ENCODE measurements at places on chromosomes 2 and 18.
A peak's percentile ranks its signal among the peaks of the same experiment; 100 is the strongest.

GRCh38 chr2:234304950-234305349 is 191.9 kb downstream of the ARL4C start:
- no peak for DNase-seq

- no peak for DNase-seq
Observed at GRCh38 chr18:54957996-54958395, 1.3 kb downstream of the CCDC68 start.

DNA sequence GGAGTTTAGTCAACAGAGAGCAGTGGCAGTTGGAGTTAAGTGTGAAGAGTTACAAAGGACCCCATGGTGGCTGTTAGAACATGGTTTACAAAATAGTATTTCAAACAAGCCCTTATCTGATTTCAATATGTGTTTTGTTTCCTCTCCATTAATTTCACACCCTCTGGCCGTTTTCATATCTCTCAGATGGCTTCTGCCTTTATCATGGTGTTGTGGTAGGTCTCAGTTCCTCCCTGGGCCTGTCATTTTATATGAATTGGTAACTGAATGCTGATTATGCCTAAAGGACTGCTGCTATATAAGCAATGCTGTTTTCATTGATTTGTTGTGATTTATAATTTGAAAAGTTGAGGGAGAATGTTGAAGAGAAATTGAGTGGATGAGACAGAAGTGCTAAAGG is 686.7 kb downstream of the NYAP2 start:
- no peak for DNase-seq

DNA sequence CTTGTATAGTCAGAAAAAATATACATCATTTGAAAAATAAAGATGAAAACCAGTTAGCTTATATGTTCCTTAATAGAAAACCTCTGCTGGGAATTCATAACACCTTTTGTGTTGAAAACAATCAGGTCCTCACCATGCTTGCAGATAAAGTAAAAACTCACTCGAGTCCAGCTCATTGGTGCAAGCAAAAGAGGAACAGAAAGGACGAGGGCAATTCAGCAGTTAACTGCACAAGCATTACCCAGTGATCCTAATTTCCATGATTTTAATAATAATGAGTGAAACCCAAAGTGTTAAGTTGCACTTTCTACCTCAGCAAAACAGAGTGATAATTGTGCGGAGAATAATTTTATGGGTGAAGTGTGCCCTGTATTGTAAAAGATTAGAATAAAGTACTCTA is 839.9 kb downstream of the BCL11A start:
- no peak for DNase-seq

- no peak for DNase-seq
Observed at GRCh38 chr2:222900354-222900753, 39.5 kb downstream of the ACSL3 start.

DNA sequence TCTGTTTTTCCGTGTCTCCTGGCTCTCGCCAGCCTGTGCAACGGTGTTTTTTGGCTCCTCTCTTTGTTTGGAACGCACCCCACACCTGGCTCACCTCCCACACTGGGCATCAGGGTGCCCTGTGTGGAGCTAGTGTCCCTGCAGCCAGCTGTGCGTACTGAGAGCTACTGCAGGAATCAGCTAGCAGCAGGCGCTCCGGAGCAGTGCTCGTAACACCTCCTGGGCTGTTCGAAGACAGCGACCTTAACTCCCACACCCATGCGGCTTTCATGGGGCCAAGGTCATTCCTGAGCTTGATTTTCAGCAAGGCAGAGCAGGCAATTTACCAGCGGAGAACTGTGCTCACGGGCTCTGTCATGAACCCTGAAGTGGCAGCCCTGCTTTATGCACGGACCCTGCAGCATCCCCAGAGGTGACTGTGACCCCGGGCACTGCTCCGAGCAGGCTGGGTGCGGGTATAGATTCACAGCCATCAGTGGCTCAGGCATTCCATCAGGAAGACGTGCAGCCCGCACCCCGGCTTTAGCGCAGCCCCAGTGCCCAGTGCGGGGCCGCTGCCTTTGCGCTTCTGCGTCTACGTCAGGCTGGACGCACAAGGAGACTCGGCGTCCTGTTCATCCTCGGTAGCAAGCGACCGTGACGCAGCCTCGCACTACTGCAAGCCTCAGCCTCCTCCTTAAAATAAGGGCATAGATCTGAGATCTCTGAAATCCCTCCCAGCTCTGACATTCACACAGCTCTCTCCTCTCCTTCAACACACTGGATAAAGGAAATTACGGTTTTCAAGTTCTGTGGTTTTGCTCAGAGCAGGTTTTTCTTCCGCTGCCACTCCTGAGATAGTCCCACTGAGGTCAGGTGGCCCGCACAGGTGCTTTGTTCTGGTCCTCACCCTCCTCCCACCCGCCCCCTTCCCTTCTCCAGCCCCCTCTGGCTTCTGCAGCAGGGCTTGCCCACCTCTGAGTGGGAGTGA is 58.2 kb downstream of the ADI1 start:
- no peak for DNase-seq

GRCh38 chr2:171554991-171555615 is 32.8 kb downstream of the CYBRD1 start:
- DNase-seq, result no peak

GRCh38 chr2:66517772-66518171 is 82.8 kb downstream of the MEIS1 start:
- no peak for DNase-seq

GRCh38 chr2:39018638-39019037 is 102.2 kb downstream of the SOS1 start:
- no peak for DNase-seq

- DNase-seq, result no peak
Observed at GRCh38 chr2:48459921-48460320, 70.0 kb upstream of the STON1 start.

DNA sequence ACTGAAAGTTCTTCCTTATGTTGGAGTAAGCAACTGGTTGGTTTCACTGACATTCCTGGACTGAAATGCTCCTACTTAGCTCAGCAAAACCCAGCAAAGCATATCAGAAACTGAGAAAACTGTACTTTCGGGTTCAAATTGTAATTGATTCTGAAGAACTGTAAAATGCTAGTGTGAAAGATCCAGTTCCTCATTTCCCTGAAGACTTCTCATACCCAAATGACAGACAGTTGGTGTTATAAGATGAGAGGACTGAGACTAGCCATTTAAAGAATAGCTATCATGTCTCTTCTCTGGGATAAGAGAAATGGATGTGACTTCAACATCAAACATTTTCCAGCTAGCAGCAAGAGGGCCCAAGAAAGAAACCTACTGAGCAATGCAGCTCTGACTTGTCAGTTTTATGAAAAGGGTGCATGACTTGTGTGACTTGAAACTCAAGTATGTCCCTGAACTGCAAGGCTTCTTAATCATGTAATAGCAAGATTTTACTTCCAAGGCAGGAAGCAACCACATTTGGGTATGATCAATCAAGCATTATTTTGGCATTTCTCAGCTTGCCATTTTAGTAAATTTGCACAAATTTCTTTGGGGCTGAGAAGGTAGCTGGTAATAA is 420.3 kb upstream of the MMADHC start:
- no peak for DNase-seq

- DNase-seq, result no peak
Observed at GRCh38 chr2:6212491-6212890, 520.3 kb downstream of the SOX11 start.

GRCh38 chr2:144099780-144100377 is 420.0 kb downstream of the ZEB2 start:
- DNase-seq, result no peak

DNA sequence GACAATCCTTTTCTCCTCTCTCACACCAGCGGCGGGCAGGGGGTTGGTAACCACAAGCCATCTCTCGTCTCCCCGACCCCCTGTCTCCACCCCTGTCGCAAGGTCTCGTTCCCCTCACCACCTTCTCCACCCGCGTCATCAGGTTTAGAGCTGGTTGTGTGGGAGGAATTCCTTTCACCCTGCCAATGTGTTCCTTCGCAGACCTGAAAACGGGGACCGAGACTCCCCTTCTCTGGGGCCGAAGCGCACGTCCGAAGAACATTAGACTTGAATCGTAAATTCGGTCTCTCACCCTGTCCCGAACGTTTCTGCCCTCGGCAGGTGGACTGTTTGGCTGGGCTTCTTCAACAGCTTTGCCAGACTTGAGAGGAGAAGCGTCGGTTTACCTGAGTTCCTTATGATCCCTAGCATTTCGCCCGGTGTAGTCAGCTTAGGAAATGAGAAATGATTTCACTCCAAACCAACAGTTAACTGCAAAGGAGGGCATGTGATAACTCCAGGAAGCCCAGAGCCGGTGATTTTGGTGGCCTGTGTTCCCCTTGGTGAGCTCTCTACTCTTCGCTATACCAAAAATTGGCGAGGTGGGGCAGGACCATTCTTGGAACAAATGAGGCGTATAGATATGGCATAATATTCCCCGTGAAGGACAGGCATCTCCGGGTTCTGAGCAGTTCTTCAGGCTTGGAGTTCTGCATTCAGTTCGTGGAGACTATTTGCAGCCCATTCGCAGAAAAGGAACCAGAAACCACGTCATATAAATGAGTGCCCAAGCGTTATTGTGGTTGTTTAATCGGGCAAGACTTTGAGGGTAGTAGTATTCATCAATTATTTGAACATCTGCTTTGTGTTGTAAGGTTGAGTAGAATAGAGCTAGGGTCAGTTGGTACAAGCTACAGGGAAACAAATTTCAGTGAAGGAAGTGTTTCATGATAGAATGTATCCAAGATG is 694 bp downstream of the CFAP36 start:
- no peak for DNase-seq

GRCh38 chr2:236702657-236703372 is 133.2 kb downstream of the ACKR3 start:
- DNase-seq, result no peak

- no peak for DNase-seq
Observed at GRCh38 chr2:167103028-167103756, 214.9 kb downstream of the XIRP2 start.

DNA sequence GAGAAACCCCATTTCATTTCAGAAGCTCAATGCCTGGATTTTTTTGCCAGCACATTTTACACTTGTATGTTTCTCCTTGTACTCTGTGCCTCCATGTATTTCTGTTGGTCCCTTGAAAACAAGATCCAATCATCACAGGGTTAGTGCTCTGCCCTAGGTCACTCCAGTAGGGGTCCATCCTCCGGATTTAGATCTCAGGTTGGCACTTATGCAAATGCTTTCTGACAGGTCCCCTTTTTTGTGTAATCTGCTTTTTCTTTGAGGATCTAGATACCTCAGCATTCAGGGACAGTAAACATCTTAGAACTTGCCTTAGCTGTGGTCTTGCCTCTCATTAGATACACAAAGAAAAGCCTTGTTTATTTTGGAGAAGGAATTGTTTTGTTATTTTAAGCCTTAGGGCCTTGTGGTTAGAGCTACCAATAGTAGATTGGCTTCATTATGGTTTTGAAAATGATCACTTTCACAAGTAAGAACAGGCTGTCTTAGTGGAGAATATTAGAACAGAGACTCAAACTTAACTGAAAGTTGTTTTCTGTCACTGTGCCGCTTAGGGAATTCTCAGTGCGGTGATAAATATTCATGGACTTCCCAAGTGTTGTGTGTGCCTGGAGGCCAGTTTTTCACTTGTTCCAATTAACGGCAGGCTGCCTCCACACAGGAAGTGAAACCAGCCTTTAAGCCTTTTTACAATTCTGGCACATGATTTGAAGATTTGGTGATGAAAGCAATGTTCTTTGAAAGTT is 7.8 kb downstream of the MERTK start:
- no peak for DNase-seq

- no peak for DNase-seq
Observed at GRCh38 chr2:8329660-8330622, 351.9 kb upstream of the ID2 start.

DNA sequence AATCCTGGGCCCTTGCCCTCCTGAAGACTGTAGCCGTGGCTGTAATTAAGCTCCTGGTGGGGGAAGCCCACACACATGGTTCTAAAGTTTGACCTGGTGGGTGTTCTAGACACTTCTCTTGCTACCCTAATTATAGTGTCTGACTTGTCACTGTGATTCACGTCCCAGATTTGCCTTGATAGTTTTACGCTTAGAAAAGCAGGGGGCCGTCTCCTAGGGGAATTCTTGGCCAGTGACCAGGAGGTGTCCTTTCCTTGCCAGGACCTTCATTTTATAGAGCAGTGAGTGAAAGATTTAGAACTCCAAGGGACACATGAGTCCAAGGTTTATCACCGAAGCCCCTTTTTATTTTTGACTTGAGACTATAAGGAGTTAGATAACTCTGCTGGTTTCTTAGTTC is 9.0 kb downstream of the TMEM214 start:
- no peak for DNase-seq

- no peak for DNase-seq
Observed at GRCh38 chr2:102453501-102453900, 19.5 kb upstream of the SLC9A4 start.

DNA sequence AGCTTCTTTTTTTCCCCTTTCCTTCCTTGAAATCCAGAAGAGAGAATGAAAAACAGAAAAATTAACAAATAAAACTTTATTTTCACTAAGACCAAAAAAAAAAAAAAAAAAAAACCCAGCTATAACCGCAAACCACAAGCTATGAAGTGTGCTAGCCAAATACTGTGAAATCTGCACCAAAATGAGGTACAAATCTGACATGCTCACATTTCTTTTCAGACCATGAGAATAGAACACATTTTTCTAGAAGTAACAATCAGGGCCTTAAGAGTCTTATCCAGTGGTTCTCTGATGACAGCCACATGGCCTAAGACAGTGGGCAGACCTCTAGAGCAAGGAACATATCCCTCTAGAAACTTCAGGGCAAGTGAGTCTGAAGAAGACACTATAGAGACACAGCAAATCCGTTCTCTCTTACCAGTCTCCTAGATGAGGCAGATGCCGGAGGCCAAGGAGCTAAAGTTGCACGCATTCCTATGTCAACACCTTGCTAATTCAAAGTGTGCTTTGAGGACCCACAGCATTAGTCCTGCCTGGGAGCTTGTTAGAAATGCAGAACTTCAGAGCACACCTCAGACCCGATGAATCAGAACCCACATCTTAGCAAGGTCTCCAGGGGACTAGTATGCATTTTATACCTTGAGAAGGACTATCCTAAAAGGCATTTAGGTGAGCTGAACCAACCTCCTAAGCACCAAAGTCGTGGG is 317.1 kb downstream of the MYCN start:
- DNase-seq, result no peak

DNA sequence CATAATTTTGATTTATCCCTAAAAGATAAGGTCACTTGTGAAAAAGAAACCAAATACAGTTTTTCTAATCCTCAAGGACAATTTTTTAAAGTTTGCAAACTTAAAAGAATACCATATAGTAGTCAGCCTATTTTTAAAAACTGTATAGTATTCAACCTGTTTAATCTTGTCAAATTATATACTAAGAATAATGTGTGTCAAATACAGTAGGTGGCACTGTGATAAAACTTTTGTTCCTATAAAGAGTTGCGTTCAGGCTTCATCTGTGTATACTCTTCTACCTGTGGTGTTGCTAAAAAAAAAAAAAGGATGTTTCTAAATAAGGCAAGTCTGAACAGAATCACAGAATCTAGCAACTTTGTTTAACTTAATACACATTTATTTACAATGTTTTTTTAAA is 68.6 kb downstream of the CCDC138 start:
- DNase-seq, result no peak

- DNase-seq, result peak; percentile 58
Observed at GRCh38 chr2:9630117-9630735, 571 bp downstream of the YWHAQ start.

GRCh38 chr2:173191601-173192000 is 116.0 kb downstream of the MAP3K20 start:
- no peak for DNase-seq

Measured in activated CD4-positive, alpha-beta T cell treated with anti-CD3 and anti-CD28 coated beads for 24 hours (primary cell).